ENCODE measurements at places on chromosomes 7 and 10.

- no peak for DNase-seq
Observed at GRCh38 chr10:122780391-122780790, 65.3 kb downstream of the CUZD1 start.

DNA sequence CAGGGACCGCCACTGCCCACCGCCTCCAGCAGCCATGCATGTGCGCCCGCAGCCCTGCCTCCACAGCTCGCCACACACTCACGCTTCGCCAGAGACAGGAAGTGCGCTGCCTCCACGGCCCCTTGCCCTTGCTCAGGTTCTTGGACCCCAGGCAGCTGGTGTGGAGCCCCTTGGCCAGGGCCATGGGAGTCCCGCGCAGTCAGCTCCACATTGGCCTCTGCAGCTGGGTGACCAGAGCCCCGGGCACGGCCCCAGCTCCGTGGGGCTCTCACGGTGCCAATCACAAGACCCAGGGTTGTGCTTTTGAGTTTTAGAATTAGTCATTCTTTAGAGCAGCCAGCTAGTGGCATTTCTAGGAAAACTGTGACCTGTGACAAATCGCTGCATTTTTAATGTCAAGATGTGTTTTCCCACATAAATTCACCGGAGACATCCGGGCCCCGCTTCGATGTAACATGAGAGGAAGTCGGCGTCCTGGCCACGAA lies 4.3 kb upstream of the UTF1 start:
- no peak for DNase-seq

DNA sequence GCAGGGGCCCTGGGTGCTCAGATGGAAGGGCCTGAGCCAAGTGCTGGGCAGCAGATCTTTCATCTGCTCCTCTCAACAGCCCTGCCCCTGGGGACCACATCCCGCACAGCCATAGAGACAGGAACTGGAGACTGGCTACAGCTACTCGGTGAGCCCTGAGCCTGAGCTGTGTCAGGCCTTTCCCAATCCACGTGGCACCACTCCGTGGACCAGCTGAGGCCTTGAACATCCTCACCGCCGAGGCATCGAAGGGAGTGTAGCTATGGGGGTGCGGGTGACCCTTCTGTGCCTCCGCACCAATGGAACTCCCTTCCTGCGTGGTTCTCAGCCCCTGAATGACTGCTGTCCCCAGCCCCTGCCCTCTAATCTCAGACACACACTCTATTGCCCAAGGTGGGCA lies 362.7 kb upstream of the SHH start:
- no peak for DNase-seq

- DNase-seq, result no peak
Observed at GRCh38 chr10:48505394-48506112, 99.3 kb downstream of the ARHGAP22 start.

DNA sequence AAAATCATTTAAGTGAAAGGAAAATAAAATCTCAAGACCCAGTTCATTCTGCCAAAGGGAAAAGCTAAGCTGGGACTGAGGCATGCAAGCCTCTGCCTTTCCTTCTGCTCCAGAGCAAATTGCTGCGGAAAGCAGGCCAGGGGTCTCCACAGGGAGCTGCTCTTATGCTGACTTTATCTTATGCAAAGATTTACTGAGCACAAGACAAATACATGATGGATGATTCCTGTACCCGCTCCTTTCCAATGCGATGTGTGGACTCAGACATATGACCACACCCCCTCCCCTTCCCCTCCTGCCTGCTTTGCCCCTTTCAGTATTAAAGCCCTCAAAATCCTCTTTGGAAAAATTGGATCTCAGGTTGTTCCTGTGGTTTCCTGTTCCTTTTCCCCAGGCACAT lies 74.2 kb upstream of the INSIG1 start:
- no peak for DNase-seq

DNA sequence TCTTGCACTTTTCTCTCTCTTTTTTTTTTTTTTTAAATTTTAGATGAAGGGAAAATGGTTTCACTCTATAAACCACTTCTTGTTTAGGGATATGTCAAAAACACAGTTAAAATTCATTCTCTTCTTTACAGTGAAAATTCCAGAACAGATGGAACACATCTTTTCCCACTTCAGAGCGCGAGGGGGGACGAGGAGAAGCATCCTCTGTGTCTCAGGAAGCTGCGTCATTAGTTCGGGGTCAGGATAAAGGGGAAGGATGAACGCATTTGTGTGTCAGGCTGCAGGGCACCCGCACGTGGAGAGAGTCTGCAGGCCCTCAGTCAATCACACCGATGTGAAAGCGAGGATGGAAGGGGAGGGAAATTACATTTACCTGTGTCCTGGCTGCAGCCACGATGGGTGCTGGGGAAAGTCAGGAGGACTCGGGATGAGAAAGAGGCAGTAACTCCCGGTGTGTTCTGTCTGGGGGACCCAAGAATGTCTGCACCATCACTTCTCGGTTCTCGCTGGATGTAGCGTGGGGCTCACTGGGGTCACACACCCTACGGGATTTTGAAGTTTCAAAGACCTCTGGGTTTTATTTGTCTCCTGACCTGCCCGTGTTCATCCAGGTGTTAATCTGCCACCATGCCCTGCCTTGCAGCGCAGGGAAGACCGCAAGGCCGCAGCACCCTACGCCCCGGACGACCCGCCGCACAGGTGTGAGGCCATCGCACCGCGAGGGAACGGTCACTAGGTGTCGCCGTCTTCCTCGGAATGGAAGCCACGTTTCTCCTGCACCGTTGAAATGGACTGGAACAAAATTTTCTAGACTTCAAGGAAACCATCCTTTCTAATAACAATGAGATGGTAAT lies 66.7 kb upstream of the PITRM1 start:
- DNase-seq, result no peak

GRCh38 chr7:144403649-144404061 lies at the start of gene NOBOX:
NOBOX (minus strand) TSS chr7:144403693.
- DNase-seq, result no peak

DNA sequence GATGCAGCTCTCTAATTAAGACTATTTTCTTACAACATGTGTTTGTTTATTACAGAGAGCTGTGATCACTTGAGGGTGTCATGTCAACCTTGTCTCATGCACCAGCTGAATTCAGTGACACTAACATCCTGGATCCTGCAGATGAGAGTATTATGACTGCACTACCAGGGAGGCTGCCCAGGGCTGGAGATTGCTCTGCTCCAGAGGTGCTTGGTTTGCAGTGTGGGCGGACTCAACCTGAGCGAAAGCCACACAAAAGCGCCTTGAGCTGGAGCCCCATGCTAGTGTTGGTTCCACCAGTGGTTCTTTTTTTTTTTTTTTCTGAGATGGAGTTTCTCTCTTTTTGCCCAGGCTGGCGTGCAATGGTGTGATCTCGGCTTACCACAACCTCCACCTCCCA lies 33.8 kb upstream of the ATXN7L1 start:
- DNase-seq, result no peak

DNA sequence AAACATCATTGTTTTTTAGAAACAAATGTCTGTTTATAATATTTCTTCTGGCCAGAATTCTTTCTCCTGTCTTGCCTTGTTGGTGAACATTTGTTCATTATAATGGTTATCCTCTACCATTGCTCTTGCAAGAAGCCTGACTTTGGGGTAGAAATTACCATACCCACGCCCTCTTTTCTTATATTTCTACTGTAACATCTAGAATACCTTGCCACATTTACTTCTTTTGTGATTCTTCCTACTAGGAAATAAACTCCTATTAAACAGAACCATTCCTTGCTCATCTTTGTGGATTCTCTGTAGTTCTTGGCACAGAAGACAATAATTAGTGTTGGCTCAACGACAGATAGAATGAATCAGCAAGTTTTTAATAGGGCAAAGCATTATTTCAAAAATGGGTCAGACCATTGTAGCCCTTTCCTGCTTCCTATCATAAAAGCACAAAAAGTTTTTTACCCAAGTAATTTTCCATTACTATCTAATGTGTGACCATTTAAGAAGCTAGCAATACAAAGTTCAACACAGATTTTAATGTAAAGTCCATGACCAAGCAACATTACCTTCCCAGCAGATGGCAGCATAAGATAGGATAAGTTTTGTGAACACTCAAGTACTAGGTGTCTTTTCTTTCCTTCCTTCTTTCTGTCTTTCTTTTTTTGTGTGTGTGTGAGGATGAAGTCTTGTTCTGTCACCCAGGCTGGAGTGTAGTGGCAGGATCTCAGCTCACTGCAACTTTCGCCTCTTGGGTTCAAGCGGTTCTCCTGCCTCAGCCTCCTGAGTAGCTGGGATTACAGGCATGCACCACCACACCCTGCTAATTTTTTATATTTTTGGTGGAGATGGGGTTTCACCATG lies 270.4 kb downstream of the HGF start:
- peak; percentile 88 for DNase-seq
